ENCODE measurements at places on chromosomes 11 and 22.
A peak's percentile ranks its signal among the peaks of the same experiment; 100 is the strongest.

DNA sequence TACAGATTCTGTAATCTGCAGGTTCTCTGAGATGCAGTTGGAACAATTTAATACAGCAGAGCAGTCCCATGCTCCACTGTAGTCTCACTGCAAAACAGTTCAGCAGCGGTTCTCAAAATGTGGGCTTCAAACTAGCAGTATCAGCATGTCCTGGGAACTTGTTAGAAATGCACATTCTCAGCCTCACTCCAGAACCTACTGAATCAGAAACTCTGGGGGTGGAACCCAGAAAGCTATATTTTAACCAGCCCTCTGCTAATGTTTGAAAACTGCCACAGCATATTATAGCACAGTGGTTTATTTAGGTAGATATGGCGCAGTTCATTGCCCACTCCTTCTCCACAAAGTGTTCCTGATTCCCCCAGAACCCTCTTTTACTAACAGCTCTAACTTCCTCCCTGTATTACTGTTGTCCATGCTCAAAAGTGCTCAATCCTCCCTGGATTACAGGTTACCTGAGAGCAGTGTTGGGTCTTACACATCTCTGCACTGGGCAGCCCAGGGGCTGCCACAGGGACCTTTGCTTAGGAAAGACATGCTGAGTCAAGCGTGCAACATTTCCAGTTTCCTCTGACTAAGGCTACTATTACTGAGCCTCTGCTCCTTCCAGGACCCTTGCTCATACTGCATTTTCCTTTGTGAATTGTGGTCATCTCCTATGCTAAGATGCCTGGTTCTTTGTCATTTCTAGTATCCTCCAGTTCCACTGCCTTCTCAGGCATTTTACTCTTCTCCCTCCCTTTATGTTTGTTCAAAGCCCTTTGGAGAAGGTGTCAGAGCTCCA is 7.7 kb upstream of the DGAT2 start:
- no peak for DNase-seq

GRCh38 chr11:75986966-75987365 is 172.0 kb downstream of the UVRAG start:
- no peak for DNase-seq

- no peak for DNase-seq
Measured at GRCh38 chr11:10495464-10495786, 40.4 kb downstream of the AMPD3 start.

DNA sequence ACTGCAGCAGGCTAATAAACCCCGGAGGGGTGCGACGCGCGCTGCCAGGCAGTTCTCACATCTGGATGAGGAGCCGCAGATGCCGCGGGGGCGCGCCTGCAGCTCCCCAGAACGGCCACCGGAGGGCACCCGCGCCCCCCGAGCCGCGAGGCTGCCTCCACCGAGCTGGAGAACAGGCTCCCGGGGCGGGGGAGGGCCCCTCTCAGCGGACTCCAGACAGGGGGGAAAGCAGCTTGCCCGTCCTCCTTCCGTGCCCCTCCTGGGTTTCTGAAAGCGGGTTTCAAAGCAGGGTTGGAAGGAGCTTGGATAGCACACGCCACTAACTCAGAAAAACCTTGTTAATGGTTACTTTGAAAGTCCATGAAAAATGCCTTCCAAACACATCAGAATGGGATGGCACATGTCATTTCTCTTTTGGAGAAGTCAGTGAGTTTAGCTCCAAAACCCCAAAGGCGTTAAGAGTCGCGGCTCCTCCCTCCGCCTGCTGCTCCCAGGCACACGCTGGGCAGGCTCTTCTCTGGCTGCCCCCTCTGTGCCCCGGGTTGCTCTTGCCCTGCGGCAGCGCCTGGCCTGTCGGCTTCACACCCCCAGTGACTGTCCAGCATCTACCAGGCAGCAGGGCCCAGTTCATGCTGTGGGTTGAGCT is 317.8 kb downstream of the NTM start:
- peak; percentile 60 for DNase-seq

- DNase-seq: no peak
Measured at GRCh38 chr11:130112071-130112830, 42.6 kb downstream of the APLP2 start.

DNA sequence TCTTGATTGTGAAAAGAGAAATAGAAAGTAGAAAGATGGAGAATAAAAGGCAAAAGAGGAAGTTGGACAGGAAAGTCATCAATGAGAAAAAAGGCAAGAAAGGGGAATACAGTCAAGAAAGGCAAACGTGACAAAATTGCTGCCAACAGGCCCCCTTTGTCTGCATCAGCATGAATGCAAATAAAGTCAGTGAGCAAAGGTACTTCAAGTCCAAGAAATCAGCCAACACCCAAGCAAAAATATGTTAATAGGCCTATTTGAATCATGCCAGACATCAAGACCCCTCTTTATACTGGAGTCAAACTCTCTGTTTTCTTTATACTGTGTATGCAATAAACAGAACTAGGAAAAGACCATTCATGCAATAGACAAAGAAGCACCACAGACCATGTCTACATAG is 34.3 kb downstream of the GUCY1A2 start:
- DNase-seq: no peak

DNA sequence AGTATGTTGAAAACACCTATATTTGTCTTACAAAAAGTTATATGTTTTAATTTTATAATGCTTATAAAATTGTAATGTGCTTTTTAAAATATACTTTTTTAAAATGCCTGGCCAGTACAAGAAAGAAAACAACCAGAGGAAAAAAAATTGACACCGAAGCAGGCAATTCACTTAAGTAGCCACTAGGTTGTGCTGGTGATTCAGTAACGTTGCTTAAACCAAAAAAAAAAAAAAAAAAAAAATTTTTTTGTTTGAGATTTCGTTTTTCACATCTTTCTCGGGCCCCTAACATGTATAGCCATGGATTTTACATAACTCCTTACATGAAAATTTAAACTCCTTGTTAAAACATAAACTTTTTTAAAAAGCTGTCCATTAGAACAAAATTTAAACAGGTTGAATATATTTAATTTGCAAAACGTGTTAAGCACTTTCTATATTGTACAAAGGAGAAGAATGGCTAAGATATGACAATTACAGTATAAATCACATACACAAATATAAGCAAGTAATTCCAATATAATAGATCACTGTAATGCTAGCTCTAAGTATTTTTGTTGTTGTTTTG is 9.2 kb downstream of the OR8B4 start:
- DNase-seq: peak; percentile 59

DNA sequence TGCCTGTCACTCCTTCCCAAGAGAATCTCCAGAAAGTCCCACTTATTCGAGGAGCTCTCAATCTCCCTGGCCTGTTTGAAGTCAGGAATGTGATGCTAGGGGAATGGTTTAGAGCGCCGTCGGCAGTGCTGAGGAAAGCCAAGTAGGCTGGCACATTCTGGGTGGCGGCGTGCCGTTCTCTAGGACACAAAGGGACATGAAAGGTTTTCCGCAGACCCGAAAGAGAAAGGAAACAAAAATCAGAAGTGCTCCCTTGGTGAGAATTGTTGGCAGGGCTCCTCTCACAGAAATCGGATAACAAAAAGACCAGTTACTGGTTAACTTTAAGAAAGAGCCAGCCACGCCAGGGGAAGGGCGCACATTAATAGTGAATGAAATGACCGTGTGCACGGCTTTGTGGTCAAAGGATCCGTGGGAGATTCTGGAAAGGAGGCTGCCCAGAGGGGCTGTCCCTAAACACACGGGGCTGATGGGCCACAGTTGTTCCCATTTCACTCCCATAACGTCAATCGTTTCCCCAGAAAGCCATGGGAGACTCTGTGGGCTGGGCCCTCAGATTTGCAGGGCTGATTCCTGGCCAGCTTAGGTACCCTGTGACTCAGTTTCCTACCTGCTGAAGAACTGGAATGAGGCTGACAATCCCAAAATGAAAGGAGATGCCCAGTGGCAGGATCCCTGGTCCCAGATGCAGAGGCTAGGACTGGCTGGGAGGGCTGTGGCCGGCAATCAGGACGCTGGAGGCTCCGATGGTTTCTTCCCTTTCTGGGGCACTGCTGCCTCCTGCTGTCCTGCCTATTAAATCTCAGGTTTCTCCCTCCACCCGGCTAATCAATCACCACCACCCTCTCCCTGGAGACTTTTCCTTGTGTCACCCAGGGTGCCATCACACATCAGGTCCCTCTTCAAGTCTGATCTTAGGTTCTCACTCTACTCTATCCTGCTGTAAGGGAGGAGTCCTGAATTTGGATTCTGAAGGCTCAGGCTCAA is 82.3 kb downstream of the RCN1 start:
- peak; percentile 23 for DNase-seq

GRCh38 chr22:49099496-49100124 is 728.1 kb downstream of the BRD1 start:
- DNase-seq: no peak

GRCh38 chr22:38165922-38166593 is 15.6 kb downstream of the PLA2G6 start:
- no peak for DNase-seq

GRCh38 chr11:104028476-104029263 is 7.8 kb upstream of the DDI1 start:
- DNase-seq: no peak

DNA sequence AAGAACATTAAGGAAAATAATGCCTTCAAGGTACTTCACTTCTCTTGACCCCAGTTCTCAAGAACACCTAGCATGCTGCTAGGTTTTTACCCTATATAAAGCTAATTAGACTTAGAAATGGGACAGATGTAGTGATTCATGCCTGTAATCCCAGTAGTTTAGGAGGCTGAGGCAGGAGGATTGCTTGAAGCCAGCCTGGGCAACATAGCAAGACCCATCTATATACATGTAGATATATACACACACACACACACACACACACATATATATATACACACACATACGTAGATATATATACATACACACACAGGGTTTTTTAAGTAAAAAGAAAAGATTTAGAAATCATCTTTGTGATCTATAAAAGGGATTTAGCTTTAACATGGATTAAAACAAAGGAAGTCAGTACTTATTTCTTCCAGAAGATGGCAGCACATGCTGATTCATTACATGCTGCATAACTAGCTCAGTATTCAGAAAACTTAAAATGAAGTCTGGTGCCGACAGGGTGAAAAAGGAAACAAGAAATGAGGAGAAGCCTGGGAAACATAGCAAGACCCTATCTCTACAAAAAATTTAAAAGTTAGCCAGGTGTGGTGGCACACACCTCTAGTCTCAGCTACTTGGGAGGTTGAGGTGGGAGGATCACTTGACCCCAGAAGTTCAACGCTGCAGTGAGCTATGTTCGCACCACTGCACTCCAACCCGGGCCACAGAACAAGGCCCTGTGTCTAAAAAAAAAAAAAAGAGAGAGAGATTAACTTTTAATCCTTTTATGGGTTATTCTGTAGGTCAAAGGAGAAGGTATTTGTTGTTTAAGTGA is 28.5 kb upstream of the RBX1 start:
- peak; percentile 83 for DNase-seq

- DNase-seq: no peak
Measured at GRCh38 chr22:26448334-26448733, 19.3 kb downstream of the ASPHD2 start.

DNA sequence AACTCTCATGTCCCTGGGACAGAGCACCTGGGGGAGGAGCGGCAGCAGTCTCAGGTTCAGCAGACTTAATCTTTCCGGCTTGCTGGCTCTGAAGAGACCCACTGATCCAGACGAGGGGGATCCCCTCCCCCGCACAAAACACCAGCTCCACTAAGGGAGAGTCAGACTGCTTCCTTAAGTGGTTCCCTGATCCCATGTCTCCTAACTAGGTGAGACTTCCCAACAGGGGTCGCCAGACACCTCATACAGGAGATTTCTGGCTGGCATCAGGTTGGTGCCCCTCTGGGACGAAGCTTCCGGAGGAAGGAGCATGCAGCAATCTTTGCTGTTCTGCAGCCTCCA is 157.2 kb upstream of the TMEM45B start:
- no peak for DNase-seq

- peak; percentile 57 for DNase-seq
Measured at GRCh38 chr11:60700689-60701468, 1.5 kb downstream of the MS4A8 start.

GRCh38 chr11:45215098-45215865 is 68.8 kb downstream of the PRDM11 start:
- no peak for DNase-seq

DNA sequence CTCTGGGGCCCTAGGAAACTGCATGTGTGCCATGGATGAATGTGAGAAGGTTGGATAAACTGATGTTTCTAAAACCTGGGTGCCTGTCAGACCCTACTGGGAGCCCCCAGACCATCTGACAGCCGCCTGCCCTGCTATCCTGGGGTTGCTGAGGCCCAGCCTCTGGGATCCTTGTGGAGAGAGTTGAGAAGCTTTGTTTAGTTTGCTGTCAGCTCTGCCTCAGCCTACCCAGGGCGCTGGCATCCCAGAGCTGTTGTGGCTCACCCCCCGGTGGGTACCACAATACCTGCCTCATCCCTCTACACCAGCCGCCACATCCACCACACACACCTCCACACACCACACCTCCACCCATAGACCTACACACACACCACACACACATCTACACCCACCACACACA is 38.5 kb upstream of the HMOX1 start:
- no peak for DNase-seq

- no peak for DNase-seq
Measured at GRCh38 chr11:76612226-76612625, 58.3 kb downstream of the LRRC32 start.

GRCh38 chr11:74506823-74507222 is 13.3 kb upstream of the LIPT2 start:
- DNase-seq: no peak

- no peak for DNase-seq
Measured at GRCh38 chr22:44405661-44406060, 92.4 kb downstream of the RTL6 start.

GRCh38 chr11:15985127-15985859 is 371.1 kb downstream of the SOX6 start:
- DNase-seq: no peak

GRCh38 chr11:2393941-2394817 is 6.4 kb upstream of the TSSC4 start:
- peak; percentile 78 for DNase-seq

DNA sequence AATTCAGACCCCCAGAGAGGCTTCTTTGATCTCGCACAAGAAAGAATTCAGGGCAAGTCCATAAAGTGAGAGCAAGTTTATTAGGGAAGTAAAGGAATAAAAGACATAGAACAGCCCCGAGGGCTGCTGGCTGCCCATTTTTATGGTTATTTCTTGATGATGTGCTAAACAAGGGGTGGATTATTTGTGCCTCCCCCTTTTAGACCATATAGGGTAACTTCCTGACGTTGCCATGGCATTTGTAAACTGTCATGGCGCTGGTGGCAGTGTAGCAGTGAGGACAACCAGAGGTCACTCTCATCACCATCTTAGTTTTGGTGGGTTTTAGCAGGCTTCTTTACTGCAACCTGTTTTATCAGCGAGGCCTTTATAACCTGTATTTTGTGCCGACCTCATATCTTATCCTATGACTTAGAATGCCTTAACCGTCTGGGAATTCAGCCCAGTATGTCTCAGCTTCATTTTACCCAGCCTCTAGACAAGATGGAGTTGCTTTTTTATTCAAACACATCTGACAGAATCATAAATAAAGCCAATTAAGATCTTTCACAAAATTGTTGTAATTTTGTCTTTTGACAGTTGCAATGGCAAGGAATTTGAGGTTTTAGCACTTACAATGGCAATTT is 7.6 kb downstream of the DDIAS start:
- DNase-seq: no peak

All from NAMALWA (cell line).